ENCODE measurements at places on chromosomes 3 and 15.

- DNase-seq = no peak
These were observed 45.7 kb downstream of the B3GNT5 start for GRCh38 chr3:183298701-183299153.

DNA sequence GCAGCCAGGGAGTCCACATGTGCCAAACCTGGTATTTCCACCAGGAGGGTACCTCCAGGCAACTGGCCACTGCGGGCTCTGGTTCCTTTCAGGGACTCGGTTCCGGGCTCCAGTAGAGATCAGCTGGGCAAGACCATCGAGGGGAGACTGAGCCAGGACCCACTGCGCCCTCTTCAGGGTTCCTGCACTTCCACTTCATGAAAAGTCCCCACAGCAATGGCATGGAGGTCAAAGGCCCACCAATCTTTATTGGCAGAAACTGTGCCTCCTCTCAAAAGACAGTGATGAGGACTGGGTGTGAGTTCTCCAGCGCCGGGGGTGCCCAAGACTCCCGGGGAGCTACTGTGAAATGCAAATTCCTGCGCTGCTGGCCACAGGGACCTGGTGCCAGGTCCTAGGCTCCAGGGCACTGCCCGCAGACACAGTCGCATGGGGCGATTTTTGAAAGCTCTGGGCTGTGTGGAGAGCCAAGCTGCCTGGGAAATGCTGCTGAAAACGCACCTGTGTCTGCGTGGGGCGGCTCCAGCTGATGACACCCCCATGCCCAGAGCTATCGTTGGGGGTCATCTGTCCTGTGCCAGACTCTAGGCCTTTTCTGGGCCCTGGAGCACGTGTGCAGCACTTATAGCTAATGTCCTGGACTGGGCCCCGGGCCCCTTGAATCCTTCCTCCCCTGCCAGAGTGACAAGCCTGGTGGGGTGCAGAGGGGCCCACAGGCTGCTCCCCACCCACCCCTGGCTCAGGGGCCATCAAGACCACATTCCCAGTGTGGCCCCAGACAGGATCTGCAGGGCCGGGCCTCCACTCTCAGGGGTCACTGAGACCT lies 144.0 kb downstream of the NSMCE3 start:
- DNase-seq = no peak

DNA sequence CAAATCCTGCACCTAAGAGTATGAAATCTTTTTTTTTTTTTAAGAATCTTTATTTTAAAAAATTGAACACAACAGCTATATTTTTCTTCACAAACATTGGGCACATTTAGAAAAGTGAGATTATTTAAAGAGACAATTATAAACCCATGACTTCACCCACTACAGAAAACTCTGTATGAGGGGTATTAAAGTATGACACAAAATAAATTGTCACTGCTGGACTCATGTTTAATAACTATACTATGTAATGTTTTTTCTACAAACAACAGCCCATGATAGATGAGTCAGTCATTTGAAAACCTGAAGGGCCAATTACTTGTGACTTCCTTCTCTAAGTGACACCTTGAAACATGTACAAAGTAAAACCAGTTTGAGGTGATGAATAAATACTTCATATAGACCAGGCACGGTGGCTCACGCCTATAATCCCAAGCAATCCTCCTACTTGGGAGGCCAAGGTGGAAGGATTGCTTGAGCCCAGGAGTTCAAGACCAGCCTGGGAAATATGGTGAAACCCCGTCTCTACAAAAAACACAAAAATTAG lies 36.0 kb downstream of the AQR start:
- DNase-seq = no peak

DNA sequence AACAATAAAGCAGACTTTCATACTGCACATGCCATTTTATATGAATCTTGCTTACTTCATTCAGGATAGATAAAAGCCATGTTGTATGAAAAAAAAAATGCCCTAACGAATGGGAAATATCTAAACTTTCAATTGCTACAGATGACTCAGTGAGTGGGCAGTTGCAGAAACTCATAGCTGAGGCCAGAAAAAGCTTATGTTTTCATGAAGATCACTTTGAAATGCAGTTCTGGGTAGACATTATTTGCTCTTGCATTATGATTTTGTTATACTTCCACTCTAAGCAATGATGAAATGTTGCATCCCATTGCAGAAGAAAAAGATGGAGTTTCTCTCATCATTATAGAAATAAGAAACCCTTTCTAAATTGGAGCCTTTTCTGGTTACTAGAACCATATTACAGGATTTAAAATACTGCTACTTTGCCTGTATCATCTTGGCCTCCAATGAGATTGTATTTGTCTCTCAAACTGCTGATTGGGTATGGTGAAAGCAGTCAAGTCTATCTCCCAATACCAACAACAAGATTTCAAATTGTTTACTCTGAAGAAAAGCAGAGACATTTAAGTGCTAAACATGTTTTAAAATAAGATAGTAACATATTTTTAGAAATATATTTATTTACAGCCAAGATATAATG lies 17.0 kb downstream of the PEAK1 start:
- no peak for DNase-seq

- DNase-seq = no peak
These were observed 82.2 kb upstream of the THBS1 start for GRCh38 chr15:39498629-39499028.

All from effector CD8-positive, alpha-beta T cell (primary cell).